ENCODE measurements at places on chromosomes 5 and 9.

DNA sequence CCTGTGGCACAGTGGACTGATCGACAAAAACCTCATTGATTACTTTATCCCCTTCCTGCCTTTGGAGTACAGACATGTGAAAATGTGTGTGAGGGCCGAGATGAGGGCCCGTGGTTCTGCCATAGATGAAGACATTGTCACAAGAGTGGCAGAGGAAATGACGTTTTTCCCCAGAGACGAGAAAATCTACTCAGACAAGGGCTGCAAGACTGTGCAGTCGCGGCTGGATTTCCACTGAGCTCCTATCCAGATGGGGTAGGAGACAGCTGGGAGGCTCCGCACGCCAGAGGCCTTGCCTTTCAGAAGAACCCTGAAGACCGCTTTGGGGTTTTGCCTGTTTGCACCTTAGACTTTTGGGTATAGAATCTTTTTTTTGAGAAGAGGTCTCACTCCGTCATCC lies 6.4 kb downstream of the TOR1B start:
- no peak for DNase-seq

DNA sequence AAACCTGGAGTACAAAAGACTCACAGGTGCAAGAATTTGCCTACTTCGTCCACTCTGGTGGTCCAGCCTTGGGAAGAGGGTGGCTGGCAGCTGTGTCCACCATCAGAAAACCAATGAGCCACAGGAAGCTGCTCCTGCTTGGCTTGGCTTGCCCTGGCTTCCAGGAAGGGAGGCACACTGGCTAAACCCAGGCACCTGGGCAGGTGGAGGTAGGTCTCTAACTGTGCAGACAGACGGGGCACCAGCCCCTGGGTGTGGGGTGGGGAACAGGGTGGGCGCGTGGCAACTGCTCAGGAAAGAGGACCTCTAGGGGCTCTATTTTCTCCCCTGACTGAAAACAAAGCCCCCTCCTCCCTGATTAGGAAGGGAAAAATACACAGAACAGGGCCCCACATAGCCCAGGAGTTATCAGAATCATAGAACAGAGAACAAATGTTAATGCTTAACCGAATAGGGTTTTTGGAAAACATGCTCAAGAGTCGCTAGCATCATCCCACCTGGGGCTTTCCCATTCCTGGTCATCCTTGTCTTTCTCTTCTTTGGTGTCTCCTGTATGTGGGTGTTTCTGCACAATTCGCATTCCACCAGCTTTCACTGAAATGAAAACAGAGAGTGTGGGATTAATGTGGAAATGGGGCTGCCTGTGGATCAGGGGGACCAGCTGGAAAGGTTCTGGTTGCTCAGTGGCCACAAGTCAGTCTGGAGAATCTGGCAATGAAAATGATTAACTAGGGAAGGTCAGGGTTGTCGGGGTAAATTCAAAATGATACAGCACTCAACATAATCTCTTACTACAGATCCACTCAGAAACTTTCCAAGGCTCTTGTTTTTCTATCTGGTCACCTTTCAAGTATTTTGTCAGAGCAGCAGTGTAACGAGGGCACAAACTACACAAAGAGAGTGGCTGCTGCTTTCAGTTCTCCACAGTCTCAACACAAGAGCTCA lies 13.1 kb downstream of the DAP start:
- DNase-seq, result no peak

DNA sequence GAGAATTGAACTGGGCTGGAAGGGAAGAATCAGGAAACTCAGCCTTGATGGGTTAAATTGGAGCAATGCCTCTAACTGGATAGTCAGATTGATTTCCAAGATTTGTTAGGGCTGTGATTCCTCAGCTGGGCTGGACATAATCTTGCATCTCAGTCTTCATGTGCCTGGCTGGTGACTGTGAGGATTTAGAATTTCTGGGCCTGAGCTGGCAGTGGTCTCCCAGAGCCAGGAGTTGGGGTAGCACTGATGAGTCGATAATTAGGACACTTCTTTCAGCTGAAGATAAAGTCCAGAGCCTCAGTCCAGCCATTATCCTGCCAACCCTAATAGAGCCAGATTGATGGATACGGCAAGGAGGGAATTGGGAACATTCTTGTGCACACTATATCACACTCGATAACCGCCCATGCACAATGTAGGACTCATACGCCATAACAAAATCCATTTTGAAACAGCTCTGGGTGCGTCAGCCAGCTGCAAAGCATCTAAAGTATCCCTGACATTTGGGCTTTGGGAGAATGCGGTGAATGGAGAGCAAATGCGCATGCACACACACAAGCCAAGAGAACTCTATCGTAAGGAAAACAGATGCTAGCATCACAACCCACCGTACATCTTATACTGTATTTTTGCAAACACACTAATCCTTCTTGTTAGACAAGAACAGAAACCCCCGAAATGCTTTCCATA lies 405.1 kb upstream of the KLF4 start:
- DNase-seq, result no peak

DNA sequence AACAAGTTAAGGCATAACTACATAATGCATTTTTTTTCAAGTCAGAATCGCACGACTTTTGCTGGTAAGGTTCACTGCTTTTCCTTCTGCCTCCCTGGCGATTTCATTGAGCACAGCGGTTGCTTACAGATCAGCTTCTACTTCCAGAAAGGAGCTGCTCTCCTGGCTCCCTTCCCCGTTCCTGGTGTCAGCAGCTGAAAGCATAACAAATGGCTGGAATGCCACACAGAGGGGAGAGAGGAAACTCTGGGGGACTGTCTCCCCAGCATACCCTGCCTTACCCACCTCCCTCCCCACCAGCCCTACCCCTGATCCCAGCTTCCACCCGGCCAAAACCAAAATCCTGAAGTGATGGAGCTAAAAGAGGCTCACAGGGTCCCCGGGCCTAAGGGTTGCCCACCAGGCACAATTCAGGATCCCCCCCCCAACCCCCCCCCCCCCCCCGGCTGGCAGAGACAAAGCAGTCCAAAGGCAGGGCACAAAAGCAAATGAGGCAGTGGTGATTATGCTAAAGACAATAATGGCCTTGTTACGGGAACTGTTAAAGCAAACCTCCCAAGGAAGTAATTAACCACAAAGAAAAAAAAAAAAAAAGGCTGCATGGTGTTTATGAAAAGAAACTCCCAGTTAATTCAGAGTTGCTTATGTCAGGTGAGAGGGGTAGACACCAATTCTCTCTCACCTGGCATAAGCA lies 126.1 kb upstream of the WWC1 start:
- DNase-seq, result no peak

DNA sequence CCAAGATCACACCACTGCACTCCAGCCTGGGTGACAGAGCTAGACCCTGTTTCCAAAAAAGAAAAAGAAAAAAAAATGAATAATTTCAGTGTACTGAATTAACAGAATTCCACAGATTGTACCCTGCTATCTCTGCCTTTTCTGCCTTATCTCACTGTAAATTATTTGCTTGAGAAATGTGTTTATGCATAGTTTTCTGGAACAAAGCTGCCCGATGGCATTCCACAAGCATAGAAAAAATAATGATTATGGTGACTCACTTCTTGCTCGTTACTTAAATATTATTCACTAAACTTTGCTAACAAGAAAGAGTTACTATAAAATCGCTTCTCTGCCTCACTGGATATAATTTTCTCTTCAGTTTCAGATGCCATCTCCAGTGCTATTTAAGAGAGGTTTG lies 88.7 kb upstream of the FAM169A start:
- no peak for DNase-seq

DNA sequence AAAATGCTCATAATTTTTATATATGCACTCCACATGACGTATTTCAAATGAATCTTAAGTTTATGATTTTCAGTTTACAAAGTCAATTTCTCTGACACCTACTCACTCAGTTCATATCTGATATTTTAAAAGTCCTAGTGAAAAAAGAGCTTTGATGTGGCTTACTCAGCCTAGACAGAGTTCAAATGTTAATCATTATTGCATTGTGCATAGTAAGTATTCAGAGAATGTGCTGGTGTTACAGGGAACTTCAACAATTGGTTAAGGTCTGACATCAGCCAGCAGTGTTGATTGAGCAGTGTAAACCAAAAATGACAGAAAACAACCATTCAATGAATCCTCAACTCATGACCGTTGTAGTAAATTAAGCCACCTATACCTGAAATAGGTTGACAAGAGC lies 147.2 kb upstream of the LHFPL2 start:
- no peak for DNase-seq

DNA sequence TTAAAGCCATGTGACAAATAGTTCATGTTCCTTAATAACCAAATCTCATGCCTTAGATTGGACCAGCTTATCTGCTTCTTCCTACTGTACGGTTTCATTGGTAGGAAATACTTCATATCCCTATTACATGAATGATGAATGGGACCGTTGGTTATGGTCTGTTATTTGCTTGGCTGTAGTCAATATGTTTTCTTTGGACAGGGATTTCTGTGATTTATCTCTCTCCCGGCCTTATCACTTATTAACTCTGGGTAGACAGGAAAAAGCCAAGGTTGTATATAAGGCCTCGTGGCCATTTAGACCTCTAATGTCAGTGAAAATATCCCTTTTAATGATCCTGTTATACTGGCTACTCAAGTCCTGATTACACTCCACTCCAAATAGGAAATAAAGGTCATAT lies 330.6 kb downstream of the EBF1 start:
- DNase-seq, result no peak

GRCh38 chr9:112939418-112939817 lies 48.7 kb upstream of the SLC46A2 start:
- DNase-seq, result no peak

DNA sequence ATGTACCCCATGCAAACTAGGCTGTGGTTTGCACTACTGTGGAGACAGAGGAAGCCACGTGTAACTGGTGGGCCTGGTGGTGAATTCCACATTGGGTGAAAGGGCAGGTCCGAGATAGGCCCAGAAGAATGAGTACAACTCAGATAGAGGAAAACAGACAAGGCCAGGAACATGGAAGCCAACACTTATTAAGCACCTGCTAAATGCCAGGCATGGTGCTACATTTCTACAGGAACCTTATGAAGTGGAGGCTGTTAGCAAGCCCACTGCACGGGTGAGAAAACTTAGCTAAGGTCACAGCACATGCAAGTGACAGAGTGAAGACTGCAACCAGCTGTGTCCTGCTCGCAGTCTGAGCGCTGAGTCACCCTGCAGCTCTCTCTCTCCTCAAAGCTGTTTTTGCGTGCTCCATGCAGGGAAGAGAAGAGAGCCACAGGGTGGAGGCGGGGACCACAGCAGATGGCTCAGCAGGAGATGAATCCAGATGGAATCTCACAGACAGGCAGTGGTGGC lies 65.5 kb upstream of the SPTLC1 start:
- no peak for DNase-seq

DNA sequence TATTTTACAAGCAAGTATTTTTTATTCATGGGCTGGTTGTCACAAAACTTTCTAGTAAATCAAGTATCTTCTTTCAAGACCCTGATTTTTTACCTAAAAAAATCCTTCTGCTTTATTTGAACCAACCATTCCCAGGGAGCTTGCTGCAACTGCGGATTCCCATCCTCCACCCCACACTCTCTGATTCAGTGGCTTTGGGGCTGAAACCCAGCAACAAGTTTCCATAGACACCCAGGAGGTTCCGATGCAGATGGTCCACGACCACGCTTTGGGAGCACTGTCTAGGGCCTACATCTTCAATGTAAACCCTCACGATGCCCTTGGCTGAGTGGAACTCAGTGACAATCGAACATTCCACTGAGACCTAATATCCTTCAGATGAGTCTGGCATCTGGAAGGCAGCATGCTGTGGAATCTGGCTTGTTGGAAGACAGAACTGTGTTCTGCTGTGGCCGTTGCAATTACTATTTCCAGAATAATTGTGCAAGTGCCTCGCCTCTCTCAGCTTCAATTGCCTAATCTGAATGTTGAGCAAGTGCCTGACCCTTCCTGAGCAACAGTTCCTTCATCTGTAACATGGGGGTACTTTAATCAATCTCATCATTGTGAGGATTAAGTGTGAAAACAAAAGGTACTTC lies 105.1 kb downstream of the INSYN2B start:
- no peak for DNase-seq

GRCh38 chr9:3553076-3553765 lies 27.4 kb upstream of the RFX3 start:
- no peak for DNase-seq

GRCh38 chr9:108831496-108832178 lies 24.1 kb downstream of the ACTL7B start:
- no peak for DNase-seq
